ENCODE measurements at places on chromosomes 7 and 10.

GRCh38 chr10:71641449-71641848 lies 78.1 kb downstream of the C10orf105 start:
- DNase-seq = no peak

- no peak for DNase-seq
Observed at GRCh38 chr10:89664203-89664602, 19.2 kb upstream of the PANK1 start.

DNA sequence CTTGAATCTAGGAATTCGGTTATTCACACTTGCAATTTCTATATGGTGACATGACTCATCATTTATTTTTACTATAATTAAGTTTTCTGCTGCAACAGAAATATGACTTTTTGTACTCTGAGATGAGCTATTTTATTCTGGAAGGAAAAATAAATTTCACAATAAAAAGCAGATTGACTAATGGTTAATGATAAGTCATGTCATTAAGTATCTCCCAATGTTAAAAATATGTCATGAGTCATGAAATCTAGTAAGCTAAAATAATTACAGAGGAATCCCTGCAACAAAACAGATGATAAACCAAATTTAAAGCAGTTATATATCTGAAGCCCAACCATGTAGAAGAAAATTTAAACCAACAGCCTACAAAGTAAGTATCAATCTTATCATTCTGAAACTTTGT lies 149.2 kb downstream of the CACNA2D1 start:
- peak; percentile 55 for DNase-seq

- peak; percentile 67 for DNase-seq
Observed at GRCh38 chr7:131642429-131642828, 86.0 kb upstream of the PODXL start.

GRCh38 chr7:133115596-133115995 lies 33.7 kb upstream of the CHCHD3 start:
- no peak for DNase-seq
